ENCODE measurements at places on chromosomes 2 and 18.

DNA sequence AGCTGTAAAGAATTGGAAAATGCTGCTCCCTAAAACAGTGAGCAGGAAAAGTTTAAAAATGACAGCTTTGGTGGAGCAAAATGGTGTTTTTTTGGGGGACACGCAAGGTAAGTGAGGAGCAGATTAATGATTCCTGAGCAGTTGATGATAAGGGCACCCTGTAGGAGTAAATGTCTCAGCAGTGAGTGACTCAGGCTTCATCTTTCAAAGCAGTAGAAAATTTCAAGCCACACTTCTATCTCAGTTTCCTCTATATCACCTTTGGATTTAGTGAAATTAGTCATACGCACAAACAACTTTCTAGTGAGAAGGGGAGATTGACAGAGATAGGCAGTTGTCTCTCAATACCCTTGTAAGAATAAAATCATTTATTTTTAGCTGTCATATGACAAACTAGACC lies 709.0 kb upstream of the FAM98A start:
- DNase-seq = no peak

- DNase-seq = no peak
These were observed 52.2 kb downstream of the AGAP1 start for GRCh38 chr2:235546151-235546435.

GRCh38 chr2:149986861-149987260 lies 399.3 kb upstream of the MMADHC start:
- DNase-seq = no peak

- DNase-seq = no peak
These were observed 47.9 kb downstream of the EML6 start for GRCh38 chr2:54771166-54771885.

GRCh38 chr18:730692-731091 lies 18.3 kb upstream of the ENOSF1 start:
- DNase-seq = no peak

DNA sequence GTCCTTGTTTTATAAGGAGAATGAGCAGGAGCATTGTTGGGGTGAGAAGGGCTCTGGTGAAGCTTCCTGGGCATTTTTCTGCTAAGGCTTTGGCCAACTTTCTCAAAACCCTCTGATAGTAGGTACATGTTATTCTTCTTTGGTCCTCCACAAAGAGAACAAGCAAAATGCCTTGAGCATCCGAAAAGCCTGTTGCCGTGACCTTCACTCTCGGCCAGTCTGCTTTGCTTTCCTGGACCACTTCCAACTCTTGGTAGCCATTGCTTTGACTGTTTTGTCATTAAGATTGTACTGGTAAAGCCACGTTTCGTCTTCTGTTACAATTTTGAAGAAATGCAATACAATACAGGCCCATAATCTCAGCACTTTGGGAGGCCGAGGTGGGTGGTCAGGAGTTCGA lies 27.4 kb upstream of the ALLC start:
- no peak for DNase-seq

GRCh38 chr18:70982292-70982691 lies 693.4 kb downstream of the SOCS6 start:
- DNase-seq = no peak

- DNase-seq = no peak
These were observed 21.7 kb downstream of the MIB1 start for GRCh38 chr18:21762181-21762772.

GRCh38 chr2:191169456-191170300 lies 18.9 kb upstream of the STAT4 start:
- no peak for DNase-seq

DNA sequence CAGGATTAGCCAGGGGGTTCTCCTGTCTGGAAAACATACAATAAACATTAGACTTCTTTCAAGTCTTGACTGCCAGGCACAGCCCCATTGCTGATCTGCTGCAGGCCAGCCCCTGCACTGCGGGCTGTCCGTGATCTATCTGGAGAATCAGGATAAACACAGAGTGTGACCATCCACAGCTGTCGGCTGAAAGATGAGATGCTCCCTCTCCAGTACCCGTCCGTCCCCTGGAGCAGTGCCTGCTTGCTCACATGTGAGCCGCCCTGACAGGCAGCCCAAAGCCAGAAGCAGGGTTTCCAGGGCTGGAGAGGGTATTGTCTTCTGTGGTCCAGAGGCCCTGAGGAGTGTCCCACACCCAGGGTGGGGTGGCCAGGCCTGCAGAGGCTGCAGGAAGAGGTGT lies 46.1 kb upstream of the FOSL2 start:
- DNase-seq = no peak

DNA sequence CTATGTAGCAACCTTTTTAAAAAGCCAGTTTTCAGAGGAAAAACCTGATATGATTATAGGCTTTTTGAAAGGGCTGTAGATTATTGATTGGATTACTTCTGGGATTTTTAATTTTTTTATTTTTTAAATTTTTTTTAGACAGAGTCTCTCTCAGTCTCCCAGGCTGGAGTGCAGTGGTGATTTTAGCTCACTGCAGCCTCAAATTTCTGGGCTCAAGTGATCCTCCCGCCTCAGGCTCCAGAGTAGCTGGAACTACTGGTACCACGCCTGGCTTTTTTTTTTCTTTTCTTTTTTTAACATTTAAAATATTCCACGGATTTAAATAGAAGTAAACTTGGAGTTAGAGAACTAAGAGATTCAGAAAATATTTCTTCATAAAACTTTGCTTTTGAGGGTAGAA lies 1.2 kb downstream of the MRPL19 start:
- no peak for DNase-seq

- DNase-seq = no peak
These were observed 7.2 kb upstream of the ABCB11 start for GRCh38 chr2:169038338-169038757.

GRCh38 chr2:113206251-113206650 lies 32.5 kb downstream of the PSD4 start:
- no peak for DNase-seq

GRCh38 chr2:41933585-41934320 lies 114.1 kb upstream of the PKDCC start:
- DNase-seq = no peak

DNA sequence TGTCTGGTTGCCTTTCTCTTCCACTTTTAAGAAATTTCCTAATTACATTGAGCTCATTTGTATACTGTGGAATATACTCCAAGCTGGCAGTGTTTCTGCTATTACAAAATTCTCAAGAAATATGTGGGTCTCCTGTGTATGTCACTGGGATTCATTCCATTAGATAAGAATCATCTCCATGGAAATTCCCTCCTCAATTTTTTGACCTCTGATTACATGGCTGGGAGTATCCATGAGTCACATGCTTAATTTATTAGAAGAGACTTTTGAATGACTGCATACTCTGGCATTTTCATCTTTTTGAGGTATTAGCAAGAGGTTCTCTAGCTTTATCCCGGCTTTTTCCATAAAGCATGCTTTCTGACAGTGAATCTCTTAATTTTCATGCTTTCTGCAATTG lies 665.5 kb upstream of the CNTNAP5 start:
- DNase-seq = no peak

- DNase-seq = no peak
These were observed 6.1 kb upstream of the CXCR1 start for GRCh38 chr2:218172845-218173244.

Measured in NCI-H446 treated with DMSO at 0.1 percent for 48 hours (cell line).